ENCODE measurements at places on chromosomes 4 and X.

DNA sequence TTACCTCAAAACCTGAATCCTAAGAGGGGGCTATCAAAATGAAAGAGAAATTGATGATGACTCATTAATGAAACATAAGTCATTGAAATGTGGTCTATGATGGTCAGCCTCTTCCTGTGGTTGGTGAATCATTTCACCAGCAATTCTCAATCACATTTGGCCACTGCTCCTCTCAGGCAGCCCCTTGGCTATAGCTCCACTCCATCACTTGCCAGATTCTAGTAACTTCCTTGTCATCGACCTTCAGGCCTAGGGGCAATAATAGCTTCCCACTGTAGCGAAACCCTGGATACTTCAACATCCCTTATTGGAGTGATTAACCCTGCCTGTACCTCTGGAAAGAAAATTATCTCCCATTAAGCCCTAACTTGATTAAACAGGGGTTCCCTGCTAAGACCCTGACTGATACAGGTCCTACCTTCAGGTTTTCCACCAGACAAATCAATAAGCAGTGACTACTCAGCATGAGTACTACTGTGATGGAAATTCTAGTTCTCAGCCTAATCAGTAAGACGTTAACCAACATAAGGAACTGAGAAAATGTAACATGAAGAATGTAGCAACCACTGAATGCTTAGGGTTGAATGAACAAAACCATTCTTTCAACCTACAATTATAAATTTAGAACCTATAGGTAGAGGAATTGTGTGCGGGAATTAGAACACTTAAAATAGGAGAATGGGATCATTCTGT is 30.4 kb downstream of the ADH7 start:
- DNase-seq, result no peak

GRCh38 chrX:9899640-9900111 is 67.5 kb upstream of the CLDN34 start:
- no peak for DNase-seq

- no peak for DNase-seq
Measured at GRCh38 chr4:98343626-98344025, 82.4 kb downstream of the RAP1GDS1 start.

GRCh38 chrX:132270699-132271098 is 51.5 kb upstream of the RAP2C start:
- no peak for DNase-seq

DNA sequence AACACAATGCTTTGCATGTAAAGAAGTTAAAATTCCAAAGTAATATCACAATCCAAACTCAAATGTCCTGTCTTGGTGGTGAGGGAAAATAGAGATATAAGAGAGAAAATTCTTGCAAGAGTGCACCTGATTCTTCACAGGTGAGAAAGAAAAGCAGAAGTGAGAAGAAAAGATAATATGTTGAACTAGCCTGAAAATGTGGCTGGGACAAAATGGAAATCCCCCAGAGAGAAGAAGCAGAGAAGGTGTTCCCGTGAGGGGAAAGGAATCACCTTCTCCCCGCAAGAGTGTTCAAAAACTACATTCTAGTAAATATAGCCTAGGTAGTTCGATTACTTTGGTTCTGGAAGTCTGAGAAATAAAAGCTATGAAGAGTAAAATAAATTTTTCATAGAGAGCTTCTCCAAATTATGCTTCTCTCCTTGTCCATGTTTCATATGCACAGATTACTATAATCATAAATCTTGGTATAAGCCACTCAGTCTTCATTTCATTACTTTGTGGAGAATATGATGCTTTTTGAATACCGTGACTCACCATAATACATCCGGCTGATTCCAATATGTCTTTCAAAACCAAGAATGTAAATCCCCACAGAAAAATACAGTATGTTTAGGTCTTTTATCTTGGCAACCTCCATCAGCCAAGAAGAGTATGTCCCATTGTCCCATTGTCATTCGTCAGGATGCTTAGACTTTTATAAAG is 63.1 kb downstream of the COX18 start:
- DNase-seq, result no peak

DNA sequence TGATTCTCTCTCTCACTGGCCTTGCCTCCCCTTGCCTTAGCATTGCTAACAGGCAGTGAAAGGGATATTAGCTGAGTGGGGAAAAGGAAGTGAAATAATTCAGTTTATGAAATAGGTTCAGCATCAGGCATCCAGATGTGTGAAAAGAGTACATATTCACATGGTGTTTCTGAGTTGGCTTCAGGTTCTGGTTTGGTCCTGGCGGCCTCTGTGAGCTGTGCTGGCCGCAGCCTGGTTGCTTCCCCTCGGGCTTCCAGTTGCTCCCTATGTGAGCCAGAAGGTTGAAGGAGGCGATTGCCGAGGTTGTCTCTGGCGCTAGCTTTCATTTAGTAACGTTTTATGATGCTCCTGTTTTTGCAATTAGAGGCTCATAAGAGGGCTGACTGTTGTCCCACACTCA is 99.1 kb upstream of the TLR2 start:
- no peak for DNase-seq

GRCh38 chr4:20297261-20297660 is 45.6 kb downstream of the SLIT2 start:
- no peak for DNase-seq

DNA sequence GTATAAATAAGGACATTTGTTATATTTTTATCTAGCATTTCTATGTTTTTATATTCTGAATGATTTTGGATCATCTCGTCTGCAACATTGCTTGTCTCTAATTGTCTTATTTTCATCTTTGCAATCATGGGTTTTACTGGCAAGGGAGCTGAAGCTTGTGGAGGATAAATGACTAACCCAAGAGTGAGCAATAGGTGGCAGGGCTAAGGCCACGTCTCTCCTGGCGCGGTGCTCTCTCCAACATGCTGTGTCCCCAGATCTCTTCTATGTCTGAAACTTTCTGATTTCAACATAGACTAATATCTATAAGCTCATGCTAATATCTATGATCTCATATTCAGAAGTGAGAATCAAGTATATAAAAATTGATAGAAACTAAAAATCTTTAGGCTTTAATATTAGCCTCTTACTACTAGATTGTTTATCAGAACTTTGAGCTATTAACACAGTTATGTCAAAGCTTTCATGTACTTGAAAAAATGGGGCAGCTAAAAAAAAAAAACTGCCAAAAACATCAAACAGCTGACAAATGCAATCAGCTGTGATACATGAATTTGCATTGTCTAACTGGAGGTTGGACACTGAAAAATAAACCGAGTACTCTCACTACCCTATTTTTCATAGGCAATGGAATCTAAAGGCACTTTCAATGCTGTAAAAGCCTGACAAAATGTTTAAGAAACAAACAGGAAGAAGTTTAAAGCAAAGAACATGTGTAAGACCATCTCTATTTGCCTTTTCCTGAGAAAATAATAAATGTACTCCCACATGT is 169.2 kb downstream of the TMA16 start:
- no peak for DNase-seq

- no peak for DNase-seq
Measured at GRCh38 chrX:47864300-47864699, 27.6 kb downstream of the ZNF81 start.

- DNase-seq, result no peak
Measured at GRCh38 chrX:9394212-9394611, 70.6 kb upstream of the TBL1X start.

DNA sequence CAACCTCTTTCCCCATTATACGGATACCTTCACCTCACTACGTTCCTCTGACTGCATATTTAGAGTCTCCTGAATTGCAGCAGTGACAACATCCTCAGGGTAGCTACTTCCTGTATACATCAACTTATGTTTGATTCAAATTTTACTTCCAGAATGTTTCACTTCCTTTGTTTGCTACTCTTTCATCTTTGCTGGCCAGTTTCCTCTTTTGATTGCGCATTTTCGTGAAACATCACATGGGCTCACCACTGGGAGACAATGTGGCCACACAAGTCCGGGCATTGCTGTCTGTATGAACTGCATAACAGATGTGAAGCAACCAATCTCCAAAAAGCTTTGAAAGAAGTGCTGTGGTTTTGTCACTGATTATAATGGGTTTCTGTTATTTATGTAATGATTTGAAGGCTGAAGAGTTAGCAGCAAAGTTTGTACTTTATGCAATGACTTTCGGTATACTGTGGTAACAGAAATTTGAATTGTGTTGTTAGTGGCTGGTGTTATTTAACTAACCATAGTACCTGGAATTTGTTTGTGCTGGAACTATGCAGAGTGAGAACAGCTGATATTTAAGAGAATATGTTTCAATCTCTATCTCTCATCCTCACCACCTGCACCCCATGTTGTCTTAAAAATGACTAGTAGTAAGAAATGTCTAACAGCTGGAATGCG is 7.4 kb downstream of the SNCA start:
- no peak for DNase-seq

DNA sequence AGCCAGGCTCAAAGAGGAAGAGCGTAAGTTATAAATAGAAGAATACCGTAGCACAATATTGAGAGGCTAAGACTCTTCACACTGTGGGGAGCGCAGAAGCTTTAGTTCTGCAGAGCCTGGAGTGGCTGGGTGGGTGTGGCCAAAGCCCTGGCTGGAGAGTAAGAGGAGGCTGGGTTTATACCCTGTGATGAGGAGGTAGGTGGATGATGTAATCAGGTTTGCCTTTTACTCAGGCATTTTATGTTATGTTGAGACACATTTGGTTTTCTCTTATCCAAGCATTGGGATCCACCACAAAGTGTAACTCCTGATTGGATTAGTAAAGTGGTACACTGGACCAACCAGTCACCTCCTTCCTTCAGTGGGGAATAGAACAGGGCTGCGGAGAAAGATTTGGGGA is 13.9 kb downstream of the CDS1 start:
- peak; percentile 9 for DNase-seq

DNA sequence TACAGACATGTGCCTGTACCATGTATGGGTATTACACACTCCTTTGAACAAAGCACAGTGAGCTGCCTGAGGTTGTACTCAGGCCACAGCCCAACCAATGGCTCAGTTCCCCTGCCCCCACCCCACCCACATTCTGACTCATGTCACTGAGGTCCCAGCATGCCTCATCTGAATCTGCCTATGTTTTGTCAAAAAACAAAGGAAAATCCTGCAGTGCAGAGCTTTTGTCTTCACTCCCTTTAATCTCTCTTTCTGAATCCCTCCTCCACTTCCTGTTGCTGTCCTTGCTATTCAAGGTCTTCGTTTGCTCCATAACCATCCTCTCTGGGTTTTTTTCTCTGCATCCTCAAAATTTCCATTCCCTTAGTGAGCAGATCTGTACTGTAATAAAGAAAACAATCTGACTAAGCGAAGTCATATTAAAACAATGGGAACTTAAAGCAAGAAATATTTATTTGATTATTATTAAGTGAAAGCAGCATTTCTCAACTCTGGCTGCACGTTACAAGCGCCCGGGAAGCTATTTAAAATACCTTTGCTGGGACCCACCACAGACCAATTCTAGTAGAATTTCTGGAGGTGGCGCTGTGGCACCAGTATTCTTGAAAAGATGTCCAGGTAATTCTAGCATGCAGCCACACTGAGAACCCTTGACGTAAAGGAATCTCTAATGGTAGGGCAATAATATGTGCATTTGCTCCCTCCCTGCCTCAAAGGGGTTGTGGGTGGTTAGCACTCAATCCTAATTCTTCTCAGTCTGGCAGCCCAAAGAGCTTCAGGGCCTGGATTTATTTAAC is 8.7 kb downstream of the GUCY2F start:
- no peak for DNase-seq

- DNase-seq, result no peak
Measured at GRCh38 chr4:66564901-66565651, 894.8 kb upstream of the EPHA5 start.

- DNase-seq, result no peak
Measured at GRCh38 chr4:2281575-2282343, 19.9 kb upstream of the MXD4 start.

DNA sequence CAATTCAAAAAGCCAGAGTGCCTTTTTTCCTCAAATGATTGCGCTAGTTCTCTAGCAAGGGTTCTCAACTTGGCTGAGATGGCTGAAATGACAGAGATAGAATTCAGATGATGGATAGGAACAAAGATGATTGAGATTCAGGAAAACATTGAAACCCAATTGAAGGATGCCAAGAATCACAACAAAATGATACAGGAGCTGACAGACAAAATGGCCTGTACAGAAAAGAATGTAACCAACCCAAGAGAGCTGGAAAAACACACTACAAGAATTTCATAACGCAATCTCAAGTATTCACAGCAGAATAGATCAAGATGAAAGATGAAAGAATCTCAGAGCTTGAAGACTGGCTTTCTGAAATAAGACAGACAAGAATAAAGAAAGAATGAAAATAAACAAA is 51.7 kb upstream of the MMAA start:
- no peak for DNase-seq

GRCh38 chr4:40423735-40424134 is 88.6 kb downstream of the CHRNA9 start:
- no peak for DNase-seq

GRCh38 chrX:26649534-26649933 is 433.6 kb downstream of the MAGEB5 start:
- no peak for DNase-seq

GRCh38 chr4:113621633-113622032 is 139.9 kb downstream of the CAMK2D start:
- DNase-seq, result no peak

DNA sequence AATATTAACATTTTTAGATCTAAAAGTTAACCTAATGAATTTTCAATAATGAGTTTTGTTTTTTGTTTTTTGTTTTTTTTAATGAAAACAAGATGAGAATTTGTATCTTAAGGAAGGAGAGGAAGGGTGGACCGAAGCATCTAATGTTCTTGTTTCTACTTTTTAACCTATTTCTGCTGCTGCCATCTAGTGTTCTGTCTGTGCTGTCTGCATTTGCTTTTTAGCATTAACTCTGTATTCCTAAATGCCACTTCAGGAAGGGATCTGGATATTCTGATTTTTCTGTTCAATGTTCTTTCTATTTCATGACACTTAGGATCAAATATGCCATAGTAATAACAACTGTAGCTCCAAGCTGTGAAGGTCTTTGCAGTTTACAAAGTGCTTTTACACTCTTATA is 161.7 kb downstream of the BRWD3 start:
- DNase-seq, result no peak

DNA sequence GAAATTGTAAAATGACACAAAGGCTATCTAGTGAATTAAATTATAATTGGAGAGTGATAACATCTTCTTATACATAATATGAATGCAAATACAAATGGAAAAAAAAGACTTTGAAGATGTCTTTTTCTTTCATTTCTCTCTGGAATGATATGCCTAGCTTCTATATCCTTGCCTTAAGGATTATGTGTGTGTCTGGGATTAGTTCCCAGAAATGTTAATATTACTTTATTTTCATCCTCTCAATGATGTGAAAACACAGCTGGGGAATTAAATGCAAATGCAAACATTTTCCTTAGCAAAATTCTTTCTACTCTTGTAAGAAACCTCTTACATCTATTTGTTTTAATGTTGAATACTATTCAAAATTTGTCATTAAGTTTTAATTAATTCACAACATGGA is 441.9 kb downstream of the FSTL5 start:
- no peak for DNase-seq
